NCI-H1417 treated with DMSO at 0.1 percent for 48 hours (cell line): ENCODE measurements at places on chromosomes 3 and 15.

DNA sequence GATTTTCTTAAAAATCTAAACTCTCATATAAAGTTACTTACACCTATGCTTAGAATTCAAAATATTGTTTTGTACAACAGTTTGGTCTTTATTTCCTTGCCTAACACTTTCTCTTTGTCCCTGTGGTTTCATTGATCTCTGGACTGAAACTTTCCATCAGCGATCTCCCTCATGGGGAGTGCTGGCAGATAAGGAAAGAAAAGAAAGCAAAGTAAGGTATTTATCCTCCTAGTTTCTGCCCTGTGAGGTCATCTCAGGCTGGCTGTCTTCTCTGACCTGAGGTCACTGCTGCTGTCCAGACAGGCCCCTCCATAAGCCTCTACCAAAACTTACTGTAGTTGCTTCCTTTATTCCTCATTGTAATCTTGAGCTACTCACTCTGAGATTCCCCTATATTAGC, 57.9 kb upstream of the EPHA6 start:
- no peak for DNase-seq

DNA sequence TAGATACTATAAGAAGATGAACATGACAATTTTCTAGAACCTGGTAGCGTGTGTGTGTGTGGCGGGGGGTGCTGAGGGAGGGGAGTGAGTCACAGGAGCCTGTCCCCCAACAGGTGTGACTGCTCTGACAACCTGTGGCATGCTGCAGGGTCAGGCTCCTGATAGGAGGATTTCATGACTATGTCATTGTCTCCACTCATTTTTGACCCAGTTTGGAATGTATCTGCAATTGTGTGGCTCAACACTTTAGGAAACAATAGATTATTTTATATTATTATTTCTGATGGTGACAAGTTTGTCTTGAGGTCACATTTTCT, 9.3 kb upstream of the VILL start:
- no peak for DNase-seq

DNA sequence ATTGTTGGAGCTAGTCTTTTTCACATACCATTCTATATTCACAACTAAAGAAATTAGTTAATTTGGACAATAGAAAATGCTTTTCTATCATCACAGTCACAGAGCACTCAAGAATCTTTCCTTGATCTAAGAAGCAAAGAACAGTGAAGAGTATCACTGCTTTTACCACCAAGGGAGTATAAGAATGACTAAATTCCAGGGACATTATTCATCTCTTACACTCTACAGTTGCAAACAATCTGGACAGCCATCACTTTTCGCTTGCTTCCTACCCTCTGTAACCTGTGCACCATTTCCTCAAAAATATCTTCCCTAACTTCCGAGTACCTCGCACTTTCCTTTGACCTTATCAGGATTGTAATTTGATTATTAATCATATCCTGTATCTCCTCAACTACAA, 359.5 kb upstream of the TMCO5A start:
- DNase-seq = no peak

DNA sequence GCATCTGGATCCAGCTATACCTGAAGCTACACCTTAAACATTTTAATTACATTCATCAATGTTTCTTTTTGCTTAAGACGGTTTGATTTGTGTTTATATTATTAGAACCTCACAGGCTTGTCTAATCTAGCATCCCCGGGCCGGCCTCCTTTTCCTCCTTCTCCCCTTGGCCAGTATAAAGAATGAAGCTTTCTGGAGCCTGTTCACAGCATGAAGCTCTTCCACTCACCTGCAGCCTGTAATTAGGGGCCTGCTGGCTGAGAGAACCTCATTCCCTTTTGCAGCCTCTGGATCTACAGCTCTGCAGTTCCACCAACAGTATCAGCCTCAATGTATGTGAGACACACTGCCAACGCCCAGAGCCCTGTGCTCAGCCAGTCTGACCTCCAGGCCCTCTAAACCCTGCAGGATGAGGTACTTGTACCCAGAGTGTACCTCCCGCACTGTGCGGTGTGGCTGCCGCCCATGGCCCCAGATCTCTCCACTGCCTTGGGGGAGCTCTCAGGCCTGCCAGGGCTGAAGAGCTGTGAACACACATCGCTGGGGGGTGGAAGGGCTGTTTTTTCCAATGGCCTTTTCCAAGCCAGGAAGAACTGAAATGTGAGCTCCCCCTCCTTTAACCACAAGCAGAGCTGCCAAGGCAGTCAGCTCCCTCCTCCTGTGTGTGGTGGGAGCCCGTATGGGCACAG, 114.7 kb upstream of the ALDH1A3 start:
- DNase-seq = peak; percentile 64

- no peak for DNase-seq
Observed at GRCh38 chr15:63598473-63599400, 1.6 kb downstream of the FBXL22 start.

DNA sequence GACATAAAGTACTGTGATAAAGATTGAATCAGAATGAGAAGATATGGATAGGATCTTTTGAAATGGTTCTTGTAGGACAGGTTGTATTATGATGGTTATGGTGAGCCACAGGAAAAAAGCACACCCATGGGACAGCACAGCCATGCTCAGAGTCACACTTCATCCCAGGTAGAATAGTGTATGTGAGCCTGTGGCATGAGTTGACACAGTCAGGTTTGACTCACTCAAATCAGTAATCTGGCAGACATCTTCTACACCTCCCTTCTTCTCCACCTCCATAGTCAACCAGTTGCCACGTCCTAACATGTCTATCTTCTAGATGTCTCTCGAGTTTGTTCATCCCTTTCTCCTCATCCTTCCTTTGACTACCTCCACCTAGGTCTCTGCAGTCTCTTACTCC, 176.0 kb downstream of the RBMS3 start:
- DNase-seq = no peak

DNA sequence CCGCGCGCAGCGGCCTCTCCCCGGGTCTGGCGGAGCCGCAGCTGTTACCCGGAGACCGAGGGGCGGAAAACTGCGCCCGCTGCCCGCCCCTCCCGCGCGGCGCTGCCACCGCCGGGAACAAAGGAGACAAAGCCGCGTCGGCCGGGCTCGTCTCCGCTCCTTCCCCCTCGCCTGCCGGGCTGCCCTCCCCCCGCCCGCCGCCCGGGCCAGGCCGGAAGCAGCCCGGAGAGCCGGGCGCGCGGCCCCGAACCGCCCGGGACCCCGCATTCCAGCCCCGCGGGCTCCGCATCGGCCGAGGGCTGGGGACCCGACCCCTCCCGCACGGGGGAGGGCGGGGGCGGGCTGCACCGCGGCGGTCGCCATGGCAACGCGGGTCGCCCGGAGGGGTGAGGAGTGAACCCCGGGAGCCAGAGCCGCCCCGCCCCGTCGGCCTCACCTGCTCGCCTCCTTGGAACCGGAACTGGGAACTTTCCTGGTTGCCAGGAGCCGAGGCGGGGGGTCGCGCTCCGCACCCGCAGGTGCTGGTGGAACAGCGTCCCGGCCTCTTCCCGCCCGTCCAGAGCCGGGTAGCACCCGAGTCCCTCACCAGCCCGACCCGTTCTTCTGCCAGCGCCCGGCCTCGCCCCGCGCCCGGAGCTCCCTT, 448 bp downstream of the PLXNB1 start:
- DNase-seq = no peak

- DNase-seq = no peak
Observed at GRCh38 chr15:38486936-38487335, 33.0 kb downstream of the FAM98B start.

DNA sequence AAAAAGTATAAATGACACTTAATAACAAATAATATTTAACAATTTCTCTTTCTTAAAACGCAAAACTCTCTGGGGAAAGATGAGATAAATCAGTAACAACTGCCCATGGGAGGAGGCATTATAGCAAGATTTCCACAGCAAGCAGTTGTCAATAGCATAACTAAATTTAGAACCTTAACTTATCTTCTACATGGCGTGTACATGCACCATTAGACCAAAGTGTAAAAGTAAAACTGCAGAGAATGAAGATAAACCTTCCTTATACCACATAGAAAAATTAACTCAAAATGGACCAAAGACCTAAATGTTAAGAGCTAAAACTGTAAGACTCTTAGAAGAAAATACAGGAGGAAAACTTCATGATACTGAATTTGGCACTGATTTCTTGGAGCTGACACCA, 39.9 kb downstream of the MYO5A start:
- no peak for DNase-seq

DNA sequence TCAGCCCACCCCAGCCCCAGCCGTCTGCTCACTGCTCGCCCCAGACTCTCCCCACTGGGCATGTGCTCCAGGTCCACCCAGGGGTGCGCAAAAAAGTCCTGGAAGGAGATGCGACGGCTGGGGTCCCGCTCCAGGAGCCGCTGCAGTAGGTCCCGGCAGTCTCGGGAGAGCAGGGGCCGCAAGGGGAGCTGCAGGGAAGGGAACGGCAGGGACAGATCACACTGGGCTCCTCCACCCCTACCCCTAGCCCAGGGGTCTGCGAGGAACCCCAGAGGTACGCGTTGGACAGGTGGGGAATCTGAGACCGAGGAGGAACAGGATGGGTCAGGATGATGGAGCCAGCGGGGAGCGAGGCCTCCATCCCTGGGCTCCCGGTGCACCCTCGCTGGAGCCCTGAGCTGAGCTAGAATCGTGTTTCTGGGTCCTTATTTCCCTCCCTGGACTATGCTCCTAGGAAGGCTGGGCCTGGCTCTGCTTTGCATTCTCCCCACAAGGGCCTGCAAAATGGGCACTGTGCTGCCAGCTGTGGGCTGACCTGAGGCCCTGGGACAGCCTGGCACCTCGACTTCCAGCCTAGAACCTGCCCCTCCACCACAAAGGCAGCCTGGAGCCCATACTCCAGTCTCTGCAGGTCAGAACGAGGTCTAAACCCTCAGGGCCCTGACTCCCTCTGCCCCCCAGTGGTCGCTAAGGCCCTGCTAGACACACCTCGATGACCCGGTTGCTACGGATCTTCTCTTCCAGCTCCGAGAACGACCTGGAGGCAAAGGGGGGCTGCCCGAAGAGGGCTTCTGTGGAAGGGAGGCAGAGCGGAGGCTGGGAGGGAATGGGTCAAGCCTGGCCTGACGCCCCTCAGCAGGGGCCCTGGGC, 3.2 kb downstream of the ULK3 start:
- DNase-seq = no peak

GRCh38 chr3:41418961-41419691, 219.8 kb downstream of the CTNNB1 start:
- no peak for DNase-seq

- no peak for DNase-seq
Observed at GRCh38 chr3:10939556-10939955, 53.0 kb upstream of the SLC6A1 start.

- no peak for DNase-seq
Observed at GRCh38 chr3:185583925-185584324, 2.2 kb upstream of the SENP2 start.

DNA sequence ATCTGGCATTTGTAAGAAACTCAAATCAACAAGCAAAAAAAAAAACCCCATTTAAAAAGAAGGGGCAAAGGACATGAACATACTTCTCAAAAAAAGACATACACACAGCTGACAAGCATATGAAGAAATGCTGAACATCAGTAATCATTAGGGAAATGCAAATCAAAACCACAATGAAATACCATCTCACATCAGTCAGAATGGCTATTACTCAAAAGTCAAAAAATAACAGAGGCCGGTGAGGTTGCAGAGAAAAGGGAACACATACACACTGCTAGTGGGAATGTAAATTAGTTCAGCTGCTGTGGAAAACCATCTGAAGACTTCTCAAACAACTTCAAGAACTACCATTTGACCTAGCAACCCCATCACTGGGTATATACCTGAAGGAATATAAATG, 199.4 kb upstream of the THBS1 start:
- DNase-seq = no peak

DNA sequence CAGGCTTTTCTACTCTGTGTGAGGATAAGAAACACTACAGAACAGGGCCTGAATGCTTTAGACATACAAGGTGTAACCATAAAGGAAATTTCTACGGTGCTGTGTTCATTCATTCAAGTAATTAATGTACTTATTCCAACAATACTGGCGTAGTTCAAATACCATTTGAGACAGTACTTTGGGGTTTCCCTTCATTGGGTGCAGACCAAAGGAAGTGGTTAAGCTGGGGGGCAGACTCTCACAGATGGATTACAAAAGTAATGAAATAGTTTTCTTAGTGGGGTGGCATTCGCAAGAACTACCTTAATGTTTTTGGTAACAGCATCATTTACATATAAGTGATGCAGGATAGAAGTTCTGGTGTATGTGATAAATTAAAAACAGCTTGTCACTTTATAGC, 65.9 kb downstream of the BTD start:
- DNase-seq = no peak

GRCh38 chr3:51176923-51177322, 208.2 kb upstream of the MANF start:
- no peak for DNase-seq

DNA sequence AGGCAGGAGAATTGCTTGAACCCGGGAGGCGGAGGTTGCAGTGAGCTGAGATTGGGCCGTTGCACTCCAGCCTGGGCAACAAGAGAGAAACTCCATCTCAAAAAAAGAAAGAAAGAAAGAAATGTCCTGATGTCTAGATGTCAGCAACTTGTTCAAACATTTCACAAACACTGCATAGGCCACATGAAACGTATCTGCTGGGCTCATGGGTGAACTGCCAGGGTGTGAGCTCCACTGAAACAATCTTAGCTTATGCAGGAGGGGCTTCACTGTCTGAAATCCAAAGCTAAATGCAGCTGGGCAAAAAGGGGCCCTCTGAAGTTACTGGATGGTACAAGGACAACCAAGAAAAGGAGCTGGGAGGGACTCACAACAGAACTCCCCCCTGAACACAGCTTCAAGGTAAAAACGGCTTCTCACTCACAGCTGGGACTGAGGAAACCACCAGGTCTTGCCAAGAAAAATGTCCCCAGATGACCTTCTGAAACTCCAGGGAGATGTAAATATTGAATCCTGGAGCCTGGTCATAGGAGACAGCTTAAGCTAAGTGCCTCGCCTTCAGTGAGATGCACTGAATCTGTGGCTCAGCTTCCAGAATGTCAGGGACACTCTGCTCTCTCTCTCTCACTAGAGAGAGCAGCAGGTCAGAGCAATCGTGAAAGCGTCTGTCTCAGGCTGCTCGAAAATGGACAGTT, 31.9 kb downstream of the SEC61A1 start:
- DNase-seq = no peak

- DNase-seq = no peak
Observed at GRCh38 chr15:46413799-46414198, 779.0 kb downstream of the SQOR start.

DNA sequence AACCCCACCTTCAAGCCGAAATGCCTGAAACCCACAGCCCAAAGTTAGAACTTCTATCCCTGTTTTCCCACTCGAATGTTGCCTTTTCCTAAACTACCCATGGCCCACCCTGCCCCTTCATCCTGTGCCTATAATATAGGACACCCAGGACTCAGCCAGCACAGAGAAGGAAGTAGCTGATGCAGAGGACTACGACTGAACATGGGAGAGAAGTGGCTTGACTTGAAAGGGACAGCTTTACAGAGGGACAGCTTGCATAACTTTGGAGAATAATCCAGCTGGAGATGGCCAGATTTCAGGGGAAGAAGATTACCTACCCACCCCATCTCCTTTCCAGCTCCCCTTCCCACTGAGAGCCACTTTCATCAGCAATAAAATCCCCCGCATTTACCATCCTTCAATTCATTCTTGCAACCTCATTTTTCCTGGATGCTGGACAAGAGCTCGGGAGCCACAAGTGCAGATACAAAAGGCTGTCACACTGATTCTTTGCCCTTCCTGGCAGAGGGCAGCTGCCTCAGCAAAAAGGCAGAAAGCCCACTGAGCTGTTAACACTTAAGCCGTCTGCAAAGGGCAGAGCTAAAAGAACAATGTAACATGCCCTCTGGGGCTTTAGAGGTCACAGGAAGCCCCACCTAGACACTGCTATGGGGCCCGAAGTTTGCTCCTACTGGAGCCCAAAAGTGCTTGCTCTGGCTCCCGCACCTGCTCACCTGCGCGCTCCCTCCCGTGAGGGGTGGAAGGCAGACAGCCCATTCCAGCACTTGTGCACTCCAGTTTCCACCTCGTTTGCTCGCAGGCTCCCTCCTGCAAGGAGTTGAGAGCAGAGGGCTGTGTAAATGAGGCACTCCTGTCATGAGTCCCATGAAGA, 224.0 kb downstream of the TBC1D5 start:
- DNase-seq = no peak
